ENCODE measurements at places on chromosomes 5 and 9. TPM values are rescaled to one million over a fixed set of nuclear protein-coding genes. Genes with fewer than 3 reads are reported as not detected.

DNA sequence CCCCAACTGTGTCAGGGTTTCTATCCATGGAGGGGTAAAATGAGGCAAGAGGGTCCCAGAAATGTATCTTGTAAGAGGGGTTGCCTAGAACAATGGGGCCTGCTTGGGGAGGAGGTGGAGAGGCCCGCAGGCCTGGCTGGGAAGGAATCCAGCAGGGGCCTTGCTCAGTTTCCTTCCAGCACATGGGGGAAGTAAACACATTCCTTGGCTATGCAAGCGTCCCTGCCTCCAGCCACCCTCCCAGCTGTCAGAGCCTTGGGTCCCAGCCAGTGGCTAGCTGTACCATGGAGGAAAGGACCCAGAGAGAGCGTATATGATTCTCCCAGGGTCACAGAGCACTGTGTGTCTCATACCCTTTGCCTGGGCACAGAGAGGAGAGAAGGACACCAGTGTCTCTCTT, 71.1 kb upstream of the IL17B start:
- H3K27me3 ChIP-seq = no peaks in the 10 kb centered on the region
- no peak for DNase-seq
- H3K4me3 ChIP-seq = no peak overlapping the region

- no peak for DNase-seq
- peaks cover 18% of the 10 kb centered on the region for H3K4me1 ChIP-seq
- no peaks in the 10 kb centered on the region for H3K27me3 ChIP-seq
- H3K36me3 ChIP-seq = no peaks in the 10 kb centered on the region
These were observed 107.1 kb downstream of the GADD45G start for GRCh38 chr9:89711866-89712265.

DNA sequence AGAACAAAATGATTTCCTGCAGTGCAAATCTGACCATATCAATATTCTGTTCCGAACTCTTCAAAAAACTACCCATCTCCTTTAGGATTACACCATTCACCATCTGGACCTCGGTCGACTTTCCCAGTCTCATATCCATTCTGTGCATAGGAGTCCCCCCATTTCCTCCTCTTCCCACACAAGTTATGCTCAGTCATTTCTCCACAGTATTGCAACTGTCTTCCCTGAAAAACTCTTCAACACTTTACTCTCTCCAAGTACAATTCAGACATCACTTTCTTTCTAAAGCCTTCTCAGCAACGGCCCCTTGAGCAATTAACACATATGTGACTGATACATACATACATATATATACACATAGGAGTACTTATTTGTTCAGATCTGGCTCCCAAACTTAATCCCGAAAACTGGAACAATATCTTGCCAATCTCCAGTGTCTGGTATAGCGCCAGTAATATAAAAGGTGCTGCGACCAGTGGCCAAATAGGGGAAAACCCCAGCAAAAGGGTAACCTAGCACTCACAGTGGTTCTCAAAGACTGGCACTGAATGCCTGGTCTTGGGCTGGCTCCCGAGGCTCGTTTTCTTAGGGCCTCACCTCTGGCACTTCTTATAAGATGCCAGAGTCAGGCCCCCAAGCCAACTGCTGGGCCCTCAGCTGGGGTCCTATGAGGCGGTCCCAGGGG, 629 bp downstream of the ZBTB26 start:
- H3K27ac ChIP-seq = peak overlapping the region; percentile 91
- no peak for DNase-seq

- DNase-seq = no peak
- no peaks in the 10 kb centered on the region for H3K36me3 ChIP-seq
- H3K4me3 ChIP-seq = no peak overlapping the region
- no peaks in the 10 kb centered on the region for H3K4me1 ChIP-seq
These were observed 47.4 kb upstream of the GLDC start for GRCh38 chr9:6692881-6693361.

DNA sequence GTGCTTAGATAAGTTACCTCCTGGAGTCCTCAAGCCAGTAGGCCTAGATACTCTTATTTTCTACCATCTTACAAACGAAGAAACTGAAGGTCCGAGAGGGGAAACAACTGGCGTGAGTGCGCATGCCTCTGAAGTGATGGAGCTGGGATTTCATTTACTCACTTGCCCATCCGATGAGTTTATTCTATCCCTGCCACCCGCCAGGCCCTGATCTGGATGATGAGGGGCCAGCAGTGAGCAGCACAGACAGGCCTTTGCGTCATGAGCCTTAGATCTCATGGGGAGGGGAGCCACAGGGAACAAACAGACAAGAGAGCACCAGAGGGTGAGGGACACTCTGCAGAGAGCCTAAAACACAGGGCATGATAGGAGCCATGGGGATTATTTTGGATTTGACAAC, 34.1 kb upstream of the SLC2A8 start:
- H3K4me1 ChIP-seq = no peaks in the 10 kb centered on the region
- no peaks in the 10 kb centered on the region for H3K36me3 ChIP-seq
- no peak overlapping the region for H3K27ac ChIP-seq

- H3K27ac ChIP-seq = no peak overlapping the region
- H3K4me3 ChIP-seq = no peak overlapping the region
- no peaks in the 10 kb centered on the region for H3K4me1 ChIP-seq
- H3K36me3 ChIP-seq = no peaks in the 10 kb centered on the region
- H3K27me3 ChIP-seq = no peaks in the 10 kb centered on the region
These were observed 235.3 kb downstream of the KCTD16 start for GRCh38 chr5:144405991-144406390.

GRCh38 chr5:1256776-1257175, 31.6 kb downstream of the SLC6A18 start:
- H3K27me3 ChIP-seq = no peaks in the 10 kb centered on the region
- H3K36me3 ChIP-seq = no peaks in the 10 kb centered on the region
- peaks cover 14% of the 10 kb centered on the region for H3K4me1 ChIP-seq

DNA sequence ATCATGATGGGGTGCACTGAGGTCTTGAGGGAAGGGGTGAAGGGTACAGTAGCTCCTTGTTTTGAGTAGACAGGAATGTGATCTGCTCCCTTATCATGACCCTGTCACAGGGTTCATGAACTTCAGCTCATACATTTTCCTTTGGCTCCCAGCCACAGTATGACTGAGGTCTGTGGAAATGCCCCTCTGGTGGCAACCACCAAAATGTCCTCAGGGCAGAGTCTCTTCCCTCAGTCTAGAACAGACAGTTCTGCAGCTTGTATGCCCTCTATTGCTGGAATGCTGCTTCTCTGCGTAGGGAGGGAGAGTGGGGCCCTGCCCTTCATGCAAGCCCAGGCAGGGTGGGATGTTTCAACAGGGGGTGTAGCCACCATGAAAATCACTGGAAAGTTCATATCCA, 53.8 kb upstream of the SNCAIP start:
- H3K4me3 ChIP-seq = no peak overlapping the region
- H3K27ac ChIP-seq = no peak overlapping the region
- no peak for DNase-seq
- H3K36me3 ChIP-seq = no peaks in the 10 kb centered on the region
- H3K4me1 ChIP-seq = no peaks in the 10 kb centered on the region

- no peaks in the 10 kb centered on the region for H3K4me1 ChIP-seq
- H3K27ac ChIP-seq = no peak overlapping the region
- H3K27me3 ChIP-seq = no peaks in the 10 kb centered on the region
These were observed 33.9 kb downstream of the MRPS30 start for GRCh38 chr5:44842496-44843282.

The LRRC26 gene
- not detected for total RNA-seq
